HS-5 (cell line): ENCODE measurements at places on chromosomes 13 and 19.
A peak's percentile ranks its signal among the peaks of the same experiment; 100 is the strongest.

- no peak for DNase-seq
Measured at GRCh38 chr13:81916461-81916860, 1575.5 kb upstream of the SPRY2 start.

- no peak for DNase-seq
Measured at GRCh38 chr13:27789153-27789494, 3.2 kb upstream of the GSX1 start.

DNA sequence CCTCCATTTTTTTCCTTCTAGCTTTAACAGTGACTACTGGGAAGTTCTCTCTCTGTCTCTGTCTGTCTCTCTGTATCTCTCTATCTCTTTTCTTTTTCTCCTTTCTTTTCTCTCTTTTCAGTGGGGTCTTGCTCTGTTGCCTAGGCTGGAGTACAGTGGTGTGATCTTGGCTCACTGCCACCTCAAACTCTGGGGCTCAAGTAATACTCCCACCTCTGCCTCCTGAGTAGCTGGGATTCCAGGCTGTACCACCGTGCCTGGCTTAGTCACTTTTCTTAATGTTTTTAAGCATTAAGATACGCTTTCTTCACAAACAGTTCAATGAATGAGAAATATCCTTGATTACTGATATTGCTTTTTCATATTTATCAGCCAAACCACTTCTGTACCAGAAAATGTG is 13.1 kb downstream of the PCCA start:
- DNase-seq: no peak

DNA sequence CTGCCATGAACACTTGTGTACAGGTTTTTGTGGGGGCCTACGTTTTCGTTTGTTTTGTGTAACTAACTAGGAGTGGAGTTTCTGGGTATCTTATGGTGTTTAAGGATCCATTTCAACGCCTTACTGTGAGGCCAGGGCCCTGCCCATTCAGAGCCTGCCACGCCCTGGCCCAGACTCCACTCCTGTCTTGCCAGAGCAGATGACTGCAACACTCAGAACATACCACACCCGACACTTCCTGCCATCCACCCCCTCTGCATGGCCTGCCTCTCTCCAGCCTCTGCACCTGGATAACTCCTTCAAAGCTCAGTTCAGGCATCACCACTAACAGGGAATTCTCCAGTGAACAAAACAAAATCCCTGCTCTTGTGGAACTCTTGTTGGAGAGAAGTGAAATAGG is 43.2 kb downstream of the RGCC start:
- DNase-seq: no peak

- DNase-seq: peak; percentile 25
Measured at GRCh38 chr19:54266133-54266532, 9.1 kb upstream of the LILRB5 start.

DNA sequence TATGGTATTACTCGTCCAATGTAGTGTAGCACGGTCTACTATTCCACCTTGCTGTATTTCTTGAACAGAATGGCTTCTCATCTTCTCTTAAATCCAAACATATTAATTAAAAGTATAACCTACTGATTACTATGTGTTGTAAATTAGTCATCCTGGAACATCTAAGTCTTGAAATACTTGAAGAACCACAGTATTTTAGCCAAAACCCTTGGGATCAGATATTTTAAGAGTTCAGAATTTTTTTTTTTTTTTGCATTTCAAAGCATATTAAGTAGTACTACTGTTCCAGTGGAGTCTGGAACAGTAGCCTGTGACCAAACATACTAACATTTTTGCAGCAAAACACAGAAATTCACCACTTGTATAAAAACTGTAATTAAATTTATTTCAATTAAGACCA is 30.1 kb downstream of the ZC3H13 start:
- no peak for DNase-seq

GRCh38 chr13:40060296-40061007 is 405.0 kb downstream of the COG6 start:
- DNase-seq: peak; percentile 4

DNA sequence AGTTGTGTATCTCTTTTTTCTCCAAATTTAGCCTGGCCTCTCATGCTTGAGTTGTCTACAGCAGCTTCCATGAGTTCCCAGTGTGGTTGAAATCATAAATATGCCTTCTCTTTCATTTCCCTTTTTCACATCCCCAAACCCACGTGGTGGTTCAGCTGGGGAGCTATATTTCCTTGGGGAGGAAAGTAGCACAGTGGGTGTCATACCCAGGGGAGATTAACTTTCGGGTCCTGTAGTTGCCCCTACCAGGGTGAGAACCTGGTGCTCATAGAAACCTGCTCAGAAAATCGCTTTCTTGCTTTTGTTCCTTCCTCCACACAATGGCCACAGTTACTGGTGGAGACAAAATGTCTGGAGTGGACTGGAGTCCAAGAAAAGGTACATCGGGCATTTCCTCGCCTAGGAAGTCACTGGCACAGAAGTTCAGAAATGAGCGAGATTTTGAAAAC is 7.0 kb upstream of the LILRA4 start:
- DNase-seq: no peak
